GM13976 (cell line): ENCODE measurements at places on chromosomes 3 and 15.

GRCh38 chr3:118781232-118781631 is 253.4 kb downstream of the IGSF11 start:
- DNase-seq, result no peak

GRCh38 chr15:29196290-29196689 is 73.3 kb downstream of the NSMCE3 start:
- DNase-seq, result no peak

GRCh38 chr15:57920911-57921310 is 144.6 kb downstream of the ALDH1A2 start:
- DNase-seq, result no peak

DNA sequence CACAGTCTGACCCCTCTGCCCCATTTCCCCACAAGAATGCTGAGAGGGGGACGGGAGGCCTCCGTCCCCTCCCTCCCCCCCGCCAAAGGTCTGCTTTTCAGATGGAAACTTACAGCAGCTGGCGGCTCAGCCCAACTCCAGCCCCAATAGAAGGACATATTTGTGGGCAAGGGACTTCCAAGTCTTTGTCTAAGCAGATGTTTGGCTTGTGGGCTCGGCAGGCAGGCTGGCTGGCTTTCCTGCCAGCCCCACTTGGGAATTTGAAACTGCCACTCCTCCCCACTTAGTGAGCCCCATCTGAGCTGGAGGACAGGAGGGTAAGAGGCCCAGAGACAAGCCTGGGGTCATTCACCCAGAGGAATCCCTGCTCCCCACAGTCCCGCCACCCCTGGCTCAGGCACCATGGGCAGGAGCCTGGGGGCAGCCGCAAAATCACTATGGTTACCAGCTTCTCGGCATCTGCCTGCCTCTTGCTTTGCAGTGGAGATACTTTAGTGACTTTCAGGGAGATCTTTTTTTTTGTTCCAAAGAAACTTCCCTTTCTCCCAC is 53.6 kb downstream of the LMCD1 start:
- DNase-seq, result no peak

GRCh38 chr3:53261712-53262111 is 5.9 kb upstream of the TKT start:
- no peak for DNase-seq

GRCh38 chr3:1953536-1953935 is 145.1 kb upstream of the CNTN4 start:
- no peak for DNase-seq

DNA sequence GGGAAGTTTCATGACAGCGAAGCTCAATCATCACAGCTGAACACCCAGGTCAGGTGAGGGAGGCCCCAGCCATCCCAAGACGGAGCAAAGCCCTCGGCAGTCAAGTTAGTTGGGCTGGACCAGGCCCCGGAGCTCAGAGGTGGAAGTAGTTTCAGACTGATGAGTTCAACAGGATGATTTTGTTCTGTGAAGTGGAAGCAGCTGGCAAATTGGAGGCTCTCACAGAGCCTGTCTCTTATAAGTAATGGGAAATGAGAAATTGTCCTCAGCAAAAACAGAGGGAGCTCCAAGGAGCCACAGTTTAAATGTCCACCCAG is 245.1 kb downstream of the XXYLT1 start:
- DNase-seq, result no peak

DNA sequence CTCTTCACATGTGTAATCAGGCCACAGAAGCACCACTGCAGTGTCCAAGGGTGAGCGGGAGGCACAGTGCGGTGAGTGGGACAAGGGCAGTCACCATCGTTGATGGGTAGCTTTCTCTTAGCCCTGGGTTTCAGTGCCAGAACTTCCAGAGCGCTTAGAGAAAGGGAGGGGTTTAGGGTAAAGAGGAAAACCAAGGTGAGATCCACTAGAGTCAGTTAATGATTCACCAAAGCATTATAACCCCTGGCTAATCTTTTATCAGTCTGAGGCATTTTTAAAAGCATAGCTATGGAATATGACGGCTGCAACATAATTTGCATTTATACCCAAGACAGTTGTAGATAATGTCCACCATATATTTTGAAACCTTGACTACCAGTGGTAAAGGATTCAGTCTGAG is 94.8 kb downstream of the SHQ1 start:
- DNase-seq, result no peak

- no peak for DNase-seq
Observed at GRCh38 chr15:43545426-43545825, 28.0 kb downstream of the MAP1A start.

DNA sequence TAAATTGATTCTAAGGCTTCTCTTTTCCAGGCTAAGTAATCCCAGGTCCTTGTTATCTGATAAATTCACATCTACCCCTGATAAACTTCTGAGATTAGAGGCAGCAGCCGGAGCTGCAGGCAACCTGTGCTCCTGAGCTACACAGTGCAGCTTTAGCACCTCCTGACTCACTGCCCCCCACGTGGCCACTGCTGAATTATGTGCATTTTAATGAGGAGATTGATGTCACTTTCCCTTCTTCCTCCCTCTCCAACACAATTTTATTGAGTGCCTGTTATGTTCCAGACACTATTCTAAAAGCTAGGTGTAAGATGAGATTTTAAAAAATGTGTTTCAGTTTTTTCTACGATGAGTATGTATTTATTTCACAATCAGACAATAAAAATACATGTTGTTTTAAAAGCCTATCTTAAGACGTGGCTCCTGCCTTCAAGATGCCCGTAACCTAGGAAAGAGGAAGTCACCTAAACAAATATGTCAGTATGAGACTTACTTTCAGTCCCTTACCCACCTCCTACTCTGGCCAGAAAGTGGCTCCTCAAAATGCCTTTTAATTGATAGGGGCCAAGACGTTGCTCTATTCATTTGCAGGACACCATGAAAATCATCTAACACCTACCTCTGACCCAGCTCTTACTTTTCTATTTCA is 161.5 kb upstream of the PFN2 start:
- peak; percentile 25 for DNase-seq

DNA sequence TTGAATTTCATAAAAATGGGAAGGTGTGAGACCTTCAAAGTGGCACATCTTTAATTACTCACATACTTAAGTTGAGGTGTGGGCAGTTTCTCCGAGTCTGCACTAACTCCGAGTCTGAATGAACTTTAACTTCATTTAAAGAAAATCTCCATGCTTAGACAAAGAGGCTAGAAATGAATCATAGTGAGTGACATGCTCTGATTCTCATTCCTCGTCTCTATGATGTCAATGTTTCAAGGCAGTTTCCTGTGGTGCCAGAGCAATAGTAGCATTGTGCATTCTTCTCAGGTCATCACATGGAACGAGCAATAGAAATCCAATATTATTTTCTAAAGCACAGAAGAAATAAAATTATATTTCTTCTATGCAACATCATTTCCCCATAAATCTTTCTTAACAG is 224.8 kb downstream of the KCNMB2 start:
- no peak for DNase-seq

DNA sequence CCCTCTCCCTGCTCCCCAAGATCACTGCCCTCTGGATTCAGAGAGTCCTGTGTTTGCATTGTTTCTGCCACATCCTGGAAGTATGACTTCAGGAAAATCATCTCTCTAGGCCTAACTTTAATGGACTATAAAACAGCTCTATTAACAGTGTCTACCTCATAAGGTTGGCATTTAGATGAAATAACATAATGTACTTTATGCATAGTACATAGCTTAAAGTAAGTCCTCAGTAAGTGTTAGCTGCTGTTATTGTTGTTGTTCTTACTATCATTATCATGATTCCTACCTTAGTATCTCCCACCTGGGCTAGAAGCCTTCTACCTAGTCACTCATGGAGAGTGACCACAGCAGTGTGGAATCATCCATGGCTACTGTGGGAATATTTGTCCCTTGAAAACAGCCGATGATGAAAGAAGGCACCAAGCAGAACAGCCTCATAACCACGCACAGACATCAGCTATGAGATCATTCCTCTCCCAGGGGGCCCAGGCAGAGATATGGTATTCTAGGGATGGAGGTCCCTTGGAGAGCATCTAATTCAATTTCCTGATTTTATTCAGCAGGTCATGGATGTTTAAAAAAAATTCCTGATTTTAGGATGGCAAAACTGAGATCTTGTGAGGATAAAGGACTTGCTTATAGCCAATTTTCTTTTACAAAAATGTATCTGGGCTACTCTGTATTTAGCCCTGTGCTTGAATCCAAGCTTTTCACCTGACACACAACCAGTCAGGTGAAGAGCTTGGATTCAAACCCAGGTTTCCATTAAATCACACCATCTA is 1.9 kb downstream of the FSD2 start:
- no peak for DNase-seq

DNA sequence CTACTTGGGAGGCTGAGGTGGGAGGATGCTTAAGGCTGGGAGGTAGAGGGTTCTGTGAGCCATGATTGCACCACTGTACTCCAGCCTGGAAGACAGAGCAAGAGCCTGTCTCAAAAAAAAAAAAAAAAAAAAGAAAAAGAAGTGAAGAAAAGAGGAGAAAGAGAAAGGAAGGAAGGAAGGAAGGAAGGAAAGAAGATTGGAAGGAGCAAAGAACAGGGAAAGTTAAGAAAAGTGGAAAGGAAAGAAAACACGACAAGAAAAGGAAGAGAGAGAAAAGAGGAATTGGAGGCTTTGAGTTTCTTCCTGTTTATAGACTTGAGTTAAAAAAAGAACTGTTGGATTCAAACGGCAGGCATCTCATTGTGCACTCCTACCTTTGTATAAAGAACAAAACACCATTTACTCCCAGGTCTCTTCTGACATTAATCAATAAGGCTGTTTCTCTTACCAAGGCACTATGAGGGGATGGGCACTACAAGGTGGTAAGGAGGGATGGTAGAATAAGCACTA is 73.5 kb downstream of the EDEM1 start:
- no peak for DNase-seq

DNA sequence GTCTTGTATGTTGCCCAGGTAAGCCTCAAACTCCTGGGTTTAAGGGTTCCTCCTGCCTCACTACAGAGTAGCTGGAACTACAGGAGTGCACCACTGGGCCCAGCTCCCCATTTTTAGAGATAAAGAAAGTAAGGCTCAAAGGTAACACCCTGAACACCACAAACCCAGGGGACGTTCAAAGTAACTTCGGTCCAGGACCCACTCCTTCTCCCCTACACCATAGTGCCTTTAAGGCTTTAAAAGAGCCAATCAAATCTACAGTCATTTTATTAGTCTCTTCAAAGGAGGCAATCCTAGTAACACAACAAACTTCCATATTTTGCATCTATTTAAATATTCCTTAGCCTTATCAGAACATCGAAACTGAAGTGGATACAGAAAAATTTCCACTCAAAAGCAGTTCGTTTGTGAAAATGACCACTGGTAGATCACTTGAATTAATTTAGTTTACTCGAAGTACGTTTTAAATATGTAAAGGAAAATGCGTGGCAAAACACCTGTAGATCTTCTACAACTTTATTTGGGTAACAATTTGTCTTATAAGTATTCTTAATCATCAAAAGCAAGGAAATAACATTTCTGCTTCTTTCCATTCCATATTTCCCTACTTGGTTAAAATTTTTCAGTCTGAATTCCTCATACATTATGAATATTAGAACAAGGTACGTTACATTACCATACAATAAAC is 1.8 kb downstream of the STAG1 start:
- no peak for DNase-seq

GRCh38 chr15:90038632-90039095 is 37.5 kb downstream of the ZNF710 start:
- DNase-seq, result no peak

GRCh38 chr3:110620118-110620517 is 451.5 kb upstream of the NECTIN3 start:
- DNase-seq, result no peak

GRCh38 chr15:58777107-58777506 is 6.0 kb downstream of the MINDY2 start:
- peak; percentile 42 for DNase-seq

DNA sequence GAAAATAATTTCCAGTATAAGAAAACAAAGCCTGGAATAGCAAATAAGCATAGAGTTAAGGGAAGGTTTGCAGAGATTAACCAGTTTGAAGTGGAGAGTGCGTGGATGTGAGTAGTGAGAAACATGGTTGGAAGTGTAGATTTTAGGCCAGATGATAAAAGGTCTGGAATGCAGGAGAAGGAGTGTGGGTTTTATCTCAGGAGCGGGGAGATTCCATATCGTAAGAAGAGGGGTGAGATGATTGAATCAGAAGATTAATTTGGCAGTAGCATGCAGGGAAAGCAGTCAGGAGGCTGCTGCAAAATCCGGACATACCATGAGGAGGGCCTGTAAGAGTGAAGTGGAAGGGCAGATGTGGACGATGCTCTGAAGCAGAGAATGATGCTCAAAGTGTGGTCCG is 13.7 kb downstream of the PPARG start:
- DNase-seq, result no peak

GRCh38 chr3:175346573-175347356 is 487.6 kb downstream of the NAALADL2 start:
- no peak for DNase-seq

DNA sequence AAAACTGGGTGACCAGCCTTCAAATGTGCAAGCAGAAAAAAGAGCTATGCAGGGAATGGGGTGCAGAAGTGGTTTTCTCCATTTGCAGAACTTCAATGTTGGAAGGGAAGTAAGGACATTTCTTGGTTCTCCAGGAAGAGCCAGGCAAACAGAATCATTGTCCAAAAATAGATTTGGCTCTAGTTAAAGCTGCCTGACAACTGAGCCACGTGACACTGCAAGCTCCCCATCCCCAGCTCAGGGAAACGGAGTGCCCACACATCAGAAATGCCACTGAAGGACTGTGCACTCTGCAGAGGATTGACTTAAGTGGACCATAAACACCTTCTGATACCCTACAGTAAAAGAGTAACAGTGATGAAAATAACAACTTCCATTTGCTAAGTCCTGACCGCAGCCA is 195.6 kb upstream of the NSMCE3 start:
- DNase-seq, result no peak

GRCh38 chr15:60397772-60398445 is at the start of gene ANXA2:
TSS of gene ANXA2 (minus strand) at chr15:60397986. CDS start at chr15:60386075, 11,911 bp downstream.
- DNase-seq, result peak; percentile 92

GRCh38 chr3:196670339-196670738 is 30.8 kb downstream of the NRROS start:
- DNase-seq, result no peak

DNA sequence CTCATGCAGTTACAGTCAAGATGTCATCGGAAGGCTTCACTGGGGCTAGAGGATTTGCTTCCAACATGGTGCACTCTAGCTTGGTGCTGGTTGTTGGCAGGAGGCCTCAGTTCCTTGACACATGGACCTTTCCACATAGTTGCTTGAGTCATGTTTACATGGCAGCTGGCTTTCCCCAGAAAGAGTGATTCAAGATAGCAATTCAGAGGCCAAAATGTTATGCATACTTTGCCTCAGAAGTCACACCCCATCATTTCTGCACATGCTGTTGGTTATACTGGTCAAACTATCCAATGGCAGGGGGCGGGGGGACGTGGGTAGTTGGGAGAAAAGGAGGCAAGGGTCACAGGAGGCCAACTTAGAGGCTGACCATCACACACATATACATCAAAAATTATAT is 58.7 kb downstream of the FOXB1 start:
- DNase-seq, result no peak

DNA sequence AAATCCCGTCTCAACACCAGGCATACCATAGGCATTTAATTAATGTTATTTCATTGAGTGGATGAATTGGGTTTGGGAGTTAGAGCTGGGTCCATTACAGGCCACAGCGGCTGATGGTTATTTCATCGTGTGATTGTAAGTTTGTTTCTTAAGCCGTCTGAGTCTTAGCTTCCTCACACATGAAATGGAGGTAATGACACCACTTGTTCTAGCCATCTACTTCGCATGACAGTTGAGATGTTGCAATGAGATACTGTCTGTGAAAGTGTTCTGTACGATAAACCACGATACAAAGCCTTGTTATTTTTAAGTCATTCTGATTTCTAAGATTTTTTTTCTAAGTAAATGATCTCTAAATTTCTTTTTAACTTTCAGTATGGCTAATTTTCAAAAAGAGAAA is 8.6 kb upstream of the TP63 start:
- no peak for DNase-seq
